Activated T-cell treated with anti-CD3 and anti-CD28 coated beads for 4 hours (primary cell): ENCODE measurements at places on chromosomes 13 and 19.
A peak's percentile ranks its signal among the peaks of the same experiment; 100 is the strongest.

DNA sequence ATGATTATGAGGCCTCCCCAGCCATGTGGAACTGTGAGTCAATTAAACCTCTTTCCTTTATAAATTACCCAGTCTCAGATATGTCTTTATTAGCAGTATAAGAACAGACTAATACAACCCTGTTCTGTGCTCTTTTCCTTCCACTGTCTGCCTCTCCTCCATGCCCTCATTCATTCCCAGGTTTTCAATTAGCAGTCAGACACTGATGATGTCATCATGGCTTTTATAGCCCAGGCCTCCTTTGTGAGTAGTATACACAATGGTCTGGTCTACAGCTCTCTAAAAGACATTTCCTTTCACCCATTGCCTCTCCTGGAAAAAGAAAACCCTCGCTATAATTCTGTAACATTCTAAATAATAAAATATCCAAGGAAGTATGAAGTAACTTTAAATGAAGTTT lies 25.5 kb downstream of the FGF14 start:
- no peak for DNase-seq

GRCh38 chr19:36060430-36060829 lies 5.7 kb downstream of the WDR62 start:
- no peak for DNase-seq

DNA sequence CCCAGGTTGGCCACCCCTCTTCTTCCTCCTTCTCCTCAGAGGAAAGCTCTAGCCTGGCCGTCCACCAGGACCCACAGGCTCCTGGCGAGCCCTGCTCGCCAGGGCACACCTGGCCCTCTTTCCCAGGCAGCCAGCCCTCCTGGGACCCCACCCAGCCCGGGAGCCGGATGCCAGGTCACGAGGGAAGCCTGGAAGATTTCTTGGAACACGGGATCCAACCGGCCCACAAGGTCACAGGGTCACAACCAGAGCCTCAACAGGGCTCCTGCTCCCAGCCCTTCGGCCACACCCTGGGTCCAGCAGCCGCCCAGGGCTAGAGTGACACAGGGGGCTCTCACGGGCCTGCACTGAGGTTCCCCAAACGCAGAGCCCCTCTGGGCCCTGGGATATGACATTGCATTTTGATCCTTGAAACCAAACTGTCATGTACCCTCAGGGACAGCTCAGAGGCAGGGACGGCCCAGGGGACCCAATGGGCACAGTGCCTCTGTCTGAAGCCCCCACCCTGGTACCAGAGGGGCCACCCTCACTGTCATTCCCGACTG lies 5.5 kb downstream of the MKNK2 start:
- no peak for DNase-seq

- DNase-seq, result no peak
Observed at GRCh38 chr13:101780211-101780610, 327.7 kb downstream of the ITGBL1 start.

GRCh38 chr19:40567040-40567749 lies 9.5 kb upstream of the SHKBP1 start:
- no peak for DNase-seq

GRCh38 chr19:1469255-1470054 lies 9.6 kb downstream of the C19orf25 start:
- DNase-seq, result no peak

DNA sequence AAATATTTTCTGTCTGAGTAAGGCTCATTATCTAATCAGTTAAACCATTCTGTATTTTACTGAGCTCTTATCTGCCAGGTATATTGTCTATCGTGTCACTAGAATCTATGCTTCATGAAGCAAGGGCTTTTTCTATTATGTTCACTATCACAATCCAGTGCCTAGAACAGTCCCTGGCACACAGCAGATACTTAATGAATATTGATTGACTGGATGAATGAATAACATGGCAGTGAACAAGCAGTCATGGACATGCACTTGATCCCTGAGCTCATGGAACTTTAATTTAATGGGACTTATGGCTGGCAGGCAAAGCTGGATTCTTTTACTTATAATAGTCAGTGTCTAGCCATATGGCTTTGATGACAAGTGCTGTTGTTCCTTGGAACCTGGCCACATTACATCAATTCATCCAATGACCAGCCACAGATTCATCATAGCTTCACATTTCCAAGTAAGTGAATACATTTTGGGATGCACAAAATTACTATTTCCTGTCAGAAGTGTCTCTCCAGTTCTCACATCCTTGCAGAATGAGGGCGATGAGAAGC lies 214.8 kb downstream of the COG6 start:
- no peak for DNase-seq

- DNase-seq, result no peak
Observed at GRCh38 chr19:57747472-57747807, 825 bp downstream of the ZNF776 start.

- no peak for DNase-seq
Observed at GRCh38 chr19:13240312-13241022, 90.3 kb downstream of the IER2 start.

DNA sequence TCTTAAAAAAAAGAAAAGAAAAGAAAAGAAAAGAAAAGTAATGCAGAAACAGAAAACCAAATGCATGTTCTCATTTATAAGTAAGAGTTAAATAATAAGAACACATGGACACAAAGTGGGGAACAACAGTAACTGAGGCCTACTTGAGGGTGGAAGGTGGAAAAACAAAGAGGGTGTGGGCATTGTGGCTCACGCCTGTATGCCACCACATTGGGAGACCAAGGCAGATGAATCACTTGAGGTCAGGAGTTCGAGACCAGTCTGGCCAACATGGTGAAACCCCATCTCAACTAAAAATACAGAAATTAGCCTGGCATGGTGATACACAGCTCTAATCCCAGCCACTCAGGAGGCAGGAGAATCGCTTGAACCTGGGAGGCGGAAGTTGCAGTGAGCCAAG lies 8.1 kb downstream of the ZNF708 start:
- no peak for DNase-seq

GRCh38 chr19:2557093-2557440 lies 81.1 kb downstream of the GADD45B start:
- DNase-seq, result no peak

DNA sequence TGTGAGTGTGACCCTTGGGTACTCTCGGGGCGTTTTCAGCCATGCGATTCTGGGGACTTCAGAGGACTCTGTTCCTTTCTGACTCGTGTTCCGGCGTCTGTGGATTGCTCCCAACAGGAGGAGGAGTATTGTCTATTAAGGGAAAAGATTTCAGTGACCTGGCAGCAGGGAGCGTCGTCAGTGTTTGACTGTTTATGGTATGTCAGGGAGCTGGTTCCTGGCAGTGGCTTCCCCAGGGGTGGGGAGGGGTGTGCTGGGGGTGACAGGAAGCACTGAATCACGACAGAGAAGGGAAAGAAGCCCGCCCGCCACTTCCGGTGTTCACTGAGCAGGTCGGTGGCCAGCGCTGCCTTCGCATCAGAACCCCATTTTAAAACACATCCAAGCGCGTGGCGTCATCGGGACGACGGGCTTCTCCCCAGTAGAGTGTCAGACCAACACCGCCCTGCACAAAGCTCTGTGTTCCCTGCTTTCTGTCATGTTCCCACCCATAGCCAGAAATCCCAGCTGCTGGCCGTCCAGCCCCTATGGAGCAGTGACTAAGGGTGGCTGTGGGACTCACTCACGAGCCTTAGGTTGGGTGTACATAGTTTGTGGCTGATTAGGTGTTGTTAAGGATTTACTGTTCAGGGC lies 33.8 kb downstream of the COL4A2 start:
- peak; percentile 45 for DNase-seq

- DNase-seq, result no peak
Observed at GRCh38 chr19:17357724-17358123, 19.4 kb downstream of the PLVAP start.

DNA sequence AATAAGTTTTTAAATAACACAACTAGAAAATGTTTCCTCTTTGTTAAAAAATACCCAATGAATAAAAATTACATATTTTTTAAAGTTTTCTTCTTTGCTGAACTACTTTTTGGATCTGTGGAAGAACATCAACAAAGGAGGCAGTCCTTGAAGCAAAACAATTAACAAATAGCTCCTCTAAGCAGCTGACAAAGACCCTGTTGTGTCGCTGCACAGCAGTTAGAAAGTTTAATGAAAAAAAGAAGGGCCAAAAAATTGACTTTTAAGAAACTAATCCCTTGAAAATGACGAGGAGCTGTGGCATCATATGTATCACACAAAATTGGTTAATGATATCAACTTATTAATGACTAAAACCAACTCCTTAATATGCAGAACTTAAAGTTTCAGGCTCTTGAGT lies 72.1 kb downstream of the SLITRK1 start:
- DNase-seq, result no peak

DNA sequence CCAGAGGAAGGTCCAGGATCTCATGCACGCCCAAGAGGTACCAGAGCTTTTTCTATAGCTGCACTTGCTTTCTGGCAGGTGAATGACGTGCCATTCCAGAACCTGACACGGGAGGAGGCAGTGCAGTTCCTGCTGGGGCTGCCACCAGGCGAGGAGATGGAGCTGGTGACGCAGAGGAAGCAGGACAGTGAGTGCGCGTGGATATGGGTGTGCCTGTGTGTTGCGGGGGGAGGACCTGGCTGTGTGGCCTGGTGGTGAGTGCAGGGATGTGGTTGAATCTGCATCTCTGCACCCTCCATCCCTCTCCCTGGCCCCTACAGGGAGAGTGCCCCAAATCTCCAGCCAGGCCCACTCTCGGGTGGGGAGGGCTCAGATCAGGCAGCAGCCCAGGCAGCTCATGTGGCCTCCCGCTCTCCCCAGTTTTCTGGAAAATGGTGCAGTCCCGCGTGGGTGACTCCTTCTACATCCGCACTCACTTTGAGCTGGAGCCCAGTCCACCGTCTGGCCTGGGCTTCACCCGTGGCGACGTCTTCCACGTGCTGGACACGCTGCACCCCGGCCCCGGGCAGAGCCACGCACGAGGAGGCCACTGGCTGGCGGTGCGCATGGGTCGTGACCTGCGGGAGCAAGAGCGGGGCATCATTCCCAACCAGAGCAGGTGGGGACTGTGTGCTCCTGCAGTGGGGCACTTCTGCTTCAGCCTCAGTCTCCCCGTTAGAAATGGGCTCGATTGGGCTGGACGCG lies 22.8 kb downstream of the APBA3 start:
- DNase-seq, result no peak

- DNase-seq, result no peak
Observed at GRCh38 chr13:113002206-113002912, 33.3 kb downstream of the MCF2L start.

- peak; percentile 40 for DNase-seq
Observed at GRCh38 chr13:112066624-112067004, 335 bp upstream of the SOX1 start.

GRCh38 chr19:30263830-30264381 lies 108.3 kb upstream of the ZNF536 start:
- DNase-seq, result no peak

DNA sequence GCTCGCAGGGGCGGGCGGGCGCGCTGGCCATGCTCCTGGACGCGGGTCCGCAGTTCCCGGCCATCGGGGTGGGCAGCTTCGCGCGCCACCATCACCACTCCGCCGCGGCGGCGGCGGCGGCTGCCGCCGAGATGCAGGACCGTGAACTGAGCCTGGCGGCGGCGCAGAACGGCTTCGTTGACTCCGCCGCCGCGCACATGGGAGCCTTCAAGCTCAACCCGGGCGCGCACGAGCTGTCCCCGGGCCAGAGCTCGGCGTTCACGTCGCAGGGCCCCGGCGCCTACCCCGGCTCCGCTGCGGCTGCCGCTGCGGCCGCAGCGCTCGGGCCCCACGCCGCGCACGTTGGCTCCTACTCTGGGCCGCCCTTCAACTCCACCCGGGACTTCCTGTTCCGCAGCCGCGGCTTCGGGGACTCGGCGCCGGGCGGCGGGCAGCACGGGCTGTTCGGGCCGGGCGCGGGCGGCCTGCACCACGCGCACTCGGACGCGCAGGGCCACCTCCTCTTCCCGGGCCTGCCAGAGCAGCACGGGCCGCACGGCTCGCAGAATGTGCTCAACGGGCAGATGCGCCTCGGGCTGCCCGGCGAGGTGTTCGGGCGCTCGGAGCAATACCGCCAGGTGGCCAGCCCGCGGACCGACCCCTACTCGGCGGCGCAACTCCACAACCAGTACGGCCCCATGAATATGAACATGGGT lies 599 bp downstream of the ZIC2 start:
- no peak for DNase-seq

- no peak for DNase-seq
Observed at GRCh38 chr19:31070146-31071065, 278.8 kb downstream of the TSHZ3 start.

DNA sequence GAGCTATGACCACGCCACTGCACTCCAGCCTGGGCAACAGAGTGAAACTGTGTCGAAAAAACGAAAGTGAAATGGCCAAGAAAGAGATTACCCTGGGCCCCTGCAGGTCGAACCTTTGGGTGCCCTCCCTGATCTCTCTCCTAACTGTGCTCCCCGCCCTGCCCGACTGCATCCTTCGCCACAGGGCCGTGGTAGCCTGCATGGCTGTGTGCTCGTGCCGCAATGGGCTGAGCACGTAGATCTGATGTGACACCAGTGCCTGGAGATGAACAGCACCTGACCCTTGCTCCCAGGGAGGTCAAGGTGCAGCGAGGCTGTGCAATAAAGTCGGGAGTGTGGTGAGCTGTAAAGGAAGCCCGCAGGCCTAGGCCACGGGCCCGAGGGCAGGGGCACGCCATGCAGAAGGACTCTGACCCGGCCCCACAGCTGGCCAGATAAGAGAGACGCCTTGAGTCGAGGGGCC lies 60.2 kb downstream of the PEX11G start:
- DNase-seq, result no peak

DNA sequence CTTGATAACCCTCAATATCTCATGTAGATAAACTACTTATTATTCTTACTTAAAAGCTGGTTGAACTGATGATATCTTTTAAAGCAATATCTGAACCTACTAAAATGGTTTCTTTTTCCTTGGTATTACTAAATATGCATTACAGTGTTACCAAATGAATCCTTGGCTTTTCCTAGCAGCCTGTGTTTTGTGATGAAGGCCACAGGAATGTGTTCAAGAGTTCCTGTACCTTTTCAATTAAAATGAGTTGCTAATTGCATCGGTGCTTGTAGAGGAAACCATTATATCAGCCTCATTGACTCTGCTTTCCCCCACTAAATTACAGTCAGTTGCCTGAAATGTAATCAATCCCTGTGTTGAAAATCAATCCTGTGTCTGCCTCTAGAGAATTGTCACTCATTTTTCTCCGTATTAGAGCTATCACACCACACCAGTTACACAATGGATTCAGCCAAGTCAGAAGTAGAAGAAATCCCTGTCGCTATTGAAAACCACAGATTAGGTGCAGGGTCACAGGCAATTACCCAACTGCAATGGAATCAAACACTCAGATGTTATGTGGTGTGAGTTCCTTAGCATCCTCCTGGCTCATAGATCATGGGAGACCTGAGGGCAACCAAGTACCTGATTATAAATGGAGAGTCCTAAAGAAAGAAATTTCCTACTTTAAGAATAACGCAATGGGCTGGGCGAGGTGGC lies 13.3 kb downstream of the FAM216B start:
- no peak for DNase-seq

DNA sequence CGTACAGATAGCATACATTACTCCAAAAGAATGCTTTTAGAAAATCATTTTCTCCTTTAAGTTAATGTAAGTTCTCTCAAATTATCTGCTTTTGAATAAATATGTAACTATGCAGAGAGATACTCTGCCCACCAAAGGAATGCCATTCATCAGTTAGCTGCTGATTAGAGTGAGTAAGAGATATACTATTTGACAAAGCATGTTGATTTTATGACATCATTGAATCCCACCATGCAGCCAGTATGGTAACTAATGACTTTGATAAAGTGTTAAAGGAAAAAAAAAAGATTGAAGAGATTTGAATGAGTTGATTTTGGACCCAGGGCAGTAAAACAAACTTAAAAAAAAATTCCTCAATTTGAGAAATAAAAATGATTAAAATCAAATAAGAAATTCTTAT lies 521.5 kb downstream of the SLITRK6 start:
- no peak for DNase-seq
